Hepatic stellate cell (primary cell): ENCODE measurements at places on chromosomes 5 and 9.

GRCh38 chr9:120654272-120654671 lies 60.0 kb downstream of the MEGF9 start:
- DNase-seq, result no peak

DNA sequence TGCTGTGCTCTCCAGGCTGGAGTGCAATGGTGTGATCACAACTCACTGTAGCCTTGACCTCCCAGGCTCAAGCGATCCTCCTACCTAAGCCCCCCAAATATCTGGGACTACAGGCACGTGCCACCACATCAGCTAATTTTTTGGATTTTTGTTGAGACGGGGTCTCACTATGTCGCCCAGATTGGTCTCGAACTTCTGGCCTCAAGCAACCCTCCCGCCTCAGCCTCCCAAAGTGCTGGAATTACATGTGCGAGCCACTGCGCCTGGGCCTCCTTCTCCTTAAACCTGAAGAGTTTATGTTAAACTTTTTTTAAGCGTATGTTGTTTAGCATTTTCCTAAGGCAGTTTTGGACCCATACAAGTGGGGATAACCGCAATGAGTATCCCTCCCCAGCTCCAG lies 30.8 kb upstream of the SUSD3 start:
- no peak for DNase-seq

GRCh38 chr9:11338130-11338529 lies 725.3 kb upstream of the PTPRD start:
- no peak for DNase-seq

- no peak for DNase-seq
Measured at GRCh38 chr5:7705736-7706135, 145.2 kb downstream of the CFAP90 start.

DNA sequence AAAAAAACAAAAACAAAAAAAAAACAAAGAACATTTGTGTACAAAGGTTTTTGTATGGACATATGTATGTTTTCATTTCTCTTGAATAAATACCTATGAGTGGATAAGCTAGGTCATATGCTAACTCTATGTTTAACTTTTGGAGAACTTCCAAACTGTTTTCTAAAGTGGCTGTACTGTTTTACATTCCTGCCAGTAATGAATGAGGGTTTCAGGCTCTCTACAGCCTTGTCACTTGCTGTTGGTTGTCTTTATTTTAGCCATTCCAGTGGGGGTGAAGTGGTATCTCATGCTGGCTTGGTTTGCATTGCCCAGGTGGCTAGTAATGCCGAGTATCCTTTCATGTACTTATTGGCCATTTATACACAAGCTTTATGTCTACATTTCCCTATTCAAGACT lies 9.1 kb upstream of the TRIO start:
- DNase-seq, result no peak

GRCh38 chr9:111271481-111272080 lies 58.4 kb downstream of the OR2K2 start:
- DNase-seq, result no peak

- DNase-seq, result no peak
Measured at GRCh38 chr9:128913048-128913900, 7.5 kb upstream of the PHYHD1 start.

DNA sequence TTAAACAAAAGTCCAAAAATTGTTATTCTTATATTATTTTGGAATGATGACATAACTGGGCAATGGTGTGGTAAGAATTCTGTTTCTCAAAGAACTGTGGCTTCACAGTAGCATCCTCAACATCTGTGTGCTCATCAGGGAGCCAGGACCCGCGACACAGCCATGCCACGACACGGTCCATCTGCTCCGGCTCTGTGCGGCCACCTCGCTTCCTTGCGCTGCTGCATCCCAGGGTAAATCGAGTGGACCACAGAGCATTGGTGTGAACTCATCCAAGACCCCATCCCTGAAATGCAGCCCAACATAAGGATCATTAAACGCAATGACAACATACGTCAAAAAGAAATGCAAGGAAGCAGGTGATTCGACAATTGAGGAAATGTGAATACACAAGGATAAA lies 15.3 kb downstream of the WHRN start:
- DNase-seq, result no peak

- DNase-seq, result no peak
Measured at GRCh38 chr9:78919701-78920100, 622.8 kb downstream of the PSAT1 start.
